Naive thymus-derived CD4-positive, alpha-beta T cell (primary cell): ENCODE measurements at places on chromosomes 13 and 19.

DNA sequence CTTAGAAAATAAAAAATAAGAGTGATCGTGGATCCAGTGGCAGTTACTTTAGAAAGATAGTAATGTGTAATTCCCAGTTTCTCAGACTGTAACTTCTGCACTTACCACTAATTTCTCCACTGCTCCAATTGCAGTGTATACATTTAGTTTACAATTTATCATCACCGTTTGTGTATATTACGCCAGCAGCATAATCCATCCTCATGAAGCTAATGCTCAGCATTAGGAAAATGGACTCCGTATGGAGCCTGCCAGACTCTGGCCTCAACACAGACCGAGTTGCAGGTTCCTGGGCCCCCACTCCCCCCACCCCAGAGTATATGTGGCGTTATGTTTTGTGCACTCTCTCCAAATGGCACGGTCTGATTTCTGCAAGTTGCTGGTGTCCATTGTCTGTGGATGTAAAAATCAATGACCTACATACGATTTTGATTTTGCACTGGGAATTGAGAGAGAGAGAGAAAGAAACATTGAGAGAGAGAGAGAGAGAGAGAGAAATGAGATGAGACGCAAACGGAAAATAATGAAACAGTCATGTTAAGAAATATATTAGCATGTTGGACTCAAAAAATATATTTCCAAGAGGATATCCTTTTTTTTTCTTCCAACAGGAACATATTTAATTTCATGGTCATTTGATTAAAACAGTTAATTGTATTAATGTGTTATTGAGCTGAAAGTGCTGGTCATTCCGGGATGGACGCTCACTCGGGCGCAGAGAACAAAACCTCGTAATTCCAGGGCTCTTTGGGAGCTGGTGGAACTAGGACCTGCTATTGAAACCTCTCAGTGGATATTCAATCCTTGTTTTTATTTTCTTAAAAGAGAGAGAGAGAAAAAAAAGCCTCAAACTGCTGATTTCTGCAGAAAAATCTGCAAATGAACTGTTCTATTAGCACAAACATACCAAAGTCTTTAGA, 278.8 kb downstream of the TSHZ3 start:
- no peak for DNase-seq

GRCh38 chr13:64000321-64000720, 2584.7 kb upstream of the PCDH20 start:
- DNase-seq: no peak

DNA sequence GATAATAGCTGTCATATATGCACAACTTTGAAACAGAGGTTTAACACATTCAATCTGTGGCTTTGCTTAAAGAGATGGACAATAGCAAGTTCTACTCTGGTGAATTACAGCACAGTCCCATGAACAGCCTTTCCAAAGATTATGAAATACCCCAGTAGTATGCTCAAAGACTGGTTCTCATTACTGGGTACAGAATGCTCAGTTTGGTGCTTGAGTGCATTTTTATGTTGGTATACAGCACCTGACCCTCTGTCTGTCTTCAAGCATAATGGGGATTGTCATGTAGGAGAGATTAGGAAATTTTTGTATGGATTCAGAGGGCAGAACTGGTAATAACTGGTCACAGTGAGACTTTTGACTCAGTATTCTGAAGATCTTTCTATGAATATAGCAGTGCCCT, 7.6 kb downstream of the LMO7 start:
- no peak for DNase-seq

- no peak for DNase-seq
These were observed 16.1 kb downstream of the VSTM1 start for GRCh38 chr19:54047616-54048015.

GRCh38 chr19:10468133-10468532, 35.0 kb downstream of the KEAP1 start:
- no peak for DNase-seq
